ENCODE measurements at places on chromosomes 3 and 15.

- DNase-seq, result no peak
Measured at GRCh38 chr3:38006031-38006430, 15.4 kb downstream of the VILL start.

DNA sequence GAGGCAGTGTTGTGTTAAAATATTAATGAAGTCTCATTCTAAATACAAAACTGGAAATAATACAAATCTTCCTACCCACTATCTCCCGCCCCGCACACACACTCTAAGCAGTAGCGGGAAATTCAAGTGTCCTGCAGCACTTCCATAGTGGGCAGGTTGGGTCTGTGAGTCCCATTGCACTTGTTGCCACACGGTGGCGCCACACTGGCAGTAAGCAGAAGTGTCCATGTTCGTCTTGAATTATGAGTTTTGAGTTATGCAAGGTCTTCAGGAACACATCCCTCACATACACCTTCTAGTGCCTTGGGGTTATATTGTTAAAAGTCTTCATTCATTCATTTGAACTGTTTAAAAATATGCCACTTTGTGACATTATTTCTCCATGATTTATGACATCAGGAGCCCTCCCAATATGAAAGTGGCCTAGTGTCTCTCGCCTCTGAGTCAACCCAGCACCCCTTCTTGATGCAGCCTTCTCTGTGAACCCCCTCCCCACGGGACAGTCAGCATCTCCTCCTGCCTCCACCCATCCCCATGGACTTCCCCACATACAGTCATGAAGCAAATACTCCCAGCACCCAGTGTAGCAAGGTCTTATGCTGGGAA is 17.6 kb upstream of the CCDC174 start:
- peak; percentile 17 for DNase-seq

- DNase-seq, result no peak
Measured at GRCh38 chr3:185744997-185745843, 79.6 kb downstream of the IGF2BP2 start.

DNA sequence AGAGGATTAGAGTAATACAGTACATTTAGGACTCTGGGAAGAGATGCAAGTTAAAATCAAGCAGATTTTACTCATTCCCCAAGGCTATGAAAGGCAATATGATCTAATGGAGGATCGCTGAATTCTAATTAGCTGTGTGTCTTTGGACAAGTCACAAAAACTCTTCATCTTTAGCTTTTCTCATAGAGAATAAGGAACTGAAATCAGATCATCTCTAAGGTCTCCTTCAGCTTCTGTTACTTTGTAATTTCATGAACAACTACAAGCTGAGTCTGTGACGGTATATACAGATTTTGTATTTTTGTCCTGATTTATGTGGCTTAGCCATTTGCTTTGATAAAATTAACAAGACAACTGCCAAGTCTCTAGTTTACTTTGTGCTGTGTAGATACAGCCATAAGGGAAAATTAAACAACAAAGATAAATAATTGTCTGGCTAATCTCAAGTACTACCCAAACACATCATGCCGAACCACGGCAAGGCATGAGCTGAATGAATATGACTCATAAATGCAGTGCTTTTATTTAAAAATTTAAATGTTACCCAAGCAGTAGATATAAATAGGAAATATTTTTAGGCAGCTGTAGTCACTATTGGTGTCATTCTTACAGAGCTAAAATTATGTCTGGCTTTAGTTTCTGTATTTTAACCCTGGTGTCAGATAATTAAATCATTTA is 81.5 kb downstream of the GAP43 start:
- DNase-seq, result no peak

- no peak for DNase-seq
Measured at GRCh38 chr15:40841741-40842140, 2.1 kb upstream of the SPINT1 start.

DNA sequence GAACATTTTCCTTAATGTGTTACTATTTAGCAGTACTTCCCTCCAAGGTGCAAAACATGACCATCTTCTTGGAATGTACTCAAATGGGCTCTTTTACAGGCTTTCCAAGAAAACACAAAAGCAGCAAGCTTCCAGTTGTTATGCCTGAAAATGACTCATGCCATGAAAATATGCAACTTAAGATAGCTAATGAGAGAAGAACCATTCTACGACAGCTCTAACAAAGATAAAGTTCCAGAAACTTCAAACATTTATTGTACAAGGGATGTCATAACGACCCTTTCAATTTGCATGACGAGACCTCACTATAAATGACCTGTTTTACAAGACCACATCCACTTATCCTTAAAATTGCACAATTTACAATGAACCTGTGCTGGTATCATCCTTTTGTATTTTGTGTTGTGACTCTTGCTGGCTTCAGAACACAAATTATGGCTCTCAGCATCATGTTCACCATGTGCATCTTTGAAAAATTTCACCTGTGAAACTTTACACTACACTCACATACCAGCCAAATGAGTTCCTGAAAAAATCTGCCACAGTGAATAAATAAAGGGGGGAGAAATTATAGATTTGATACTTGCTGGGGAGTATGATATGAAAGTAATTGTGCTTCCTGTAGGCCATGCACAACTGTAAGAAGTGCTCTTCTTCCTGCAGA is 433.7 kb downstream of the MAGI1 start:
- no peak for DNase-seq

- DNase-seq, result no peak
Measured at GRCh38 chr15:33111041-33111451, 83.5 kb downstream of the FMN1 start.

GRCh38 chr3:40096661-40097111 is 212.8 kb upstream of the EIF1B start:
- no peak for DNase-seq

DNA sequence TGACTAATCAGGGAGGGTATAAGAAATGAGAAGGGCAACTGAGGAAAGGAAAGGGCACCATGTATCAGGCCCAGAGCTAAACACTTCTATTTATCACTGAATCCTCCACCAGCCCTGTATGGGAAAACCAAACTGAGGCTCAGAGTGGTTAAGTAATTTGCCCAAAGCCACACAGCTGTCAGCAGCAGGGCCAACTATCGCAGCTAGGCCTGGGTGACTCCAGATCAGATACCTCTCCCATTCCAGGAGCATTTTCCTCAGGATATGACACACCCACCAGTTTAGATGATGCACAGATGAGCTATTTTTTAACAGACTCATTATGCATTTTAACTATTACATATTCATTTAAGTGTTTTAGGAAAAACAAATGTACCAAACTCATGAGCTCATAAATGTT is 14.5 kb downstream of the NUP210 start:
- no peak for DNase-seq

DNA sequence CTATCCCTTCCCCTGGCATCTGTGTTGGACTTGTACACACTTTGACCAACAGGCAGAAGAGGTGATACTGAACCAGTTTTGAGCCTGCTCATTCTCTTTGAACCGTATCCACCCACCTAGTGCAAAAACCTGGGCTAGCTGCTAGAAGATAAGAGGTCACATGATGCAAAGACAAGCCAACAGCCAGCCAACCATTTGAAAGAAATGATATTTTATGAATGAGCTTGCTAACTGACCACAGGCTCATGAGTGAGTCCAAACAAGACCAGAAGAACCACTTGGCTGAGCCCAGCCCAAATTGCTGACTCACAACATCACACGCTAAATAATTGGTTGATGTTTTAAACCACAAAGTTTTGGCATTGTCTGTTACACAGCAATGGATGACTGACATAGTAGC is 74.0 kb upstream of the CTNNB1 start:
- no peak for DNase-seq

DNA sequence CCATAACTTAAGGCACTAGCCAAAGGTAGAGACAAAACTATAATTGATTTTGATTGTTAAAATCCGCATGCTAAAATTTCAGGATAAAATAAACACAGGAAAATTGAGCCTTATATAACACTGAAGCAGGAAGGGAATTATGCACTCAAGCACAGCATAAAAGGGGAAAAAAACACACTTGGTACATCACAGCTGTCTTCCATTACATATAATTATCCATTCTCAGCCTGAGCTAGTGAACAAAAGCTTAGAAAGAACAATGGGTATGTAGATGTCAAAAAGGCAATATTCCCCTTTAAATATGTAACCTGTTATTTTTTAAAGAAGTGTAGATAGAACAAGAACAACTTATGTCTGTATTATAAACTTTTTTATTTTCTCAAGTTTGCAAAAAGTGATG is 899.2 kb downstream of the ROBO1 start:
- no peak for DNase-seq

GRCh38 chr15:56587686-56588085 is 122.7 kb upstream of the MNS1 start:
- no peak for DNase-seq

GRCh38 chr3:13346481-13347389 is 73.4 kb downstream of the NUP210 start:
- DNase-seq, result peak; percentile 32

DNA sequence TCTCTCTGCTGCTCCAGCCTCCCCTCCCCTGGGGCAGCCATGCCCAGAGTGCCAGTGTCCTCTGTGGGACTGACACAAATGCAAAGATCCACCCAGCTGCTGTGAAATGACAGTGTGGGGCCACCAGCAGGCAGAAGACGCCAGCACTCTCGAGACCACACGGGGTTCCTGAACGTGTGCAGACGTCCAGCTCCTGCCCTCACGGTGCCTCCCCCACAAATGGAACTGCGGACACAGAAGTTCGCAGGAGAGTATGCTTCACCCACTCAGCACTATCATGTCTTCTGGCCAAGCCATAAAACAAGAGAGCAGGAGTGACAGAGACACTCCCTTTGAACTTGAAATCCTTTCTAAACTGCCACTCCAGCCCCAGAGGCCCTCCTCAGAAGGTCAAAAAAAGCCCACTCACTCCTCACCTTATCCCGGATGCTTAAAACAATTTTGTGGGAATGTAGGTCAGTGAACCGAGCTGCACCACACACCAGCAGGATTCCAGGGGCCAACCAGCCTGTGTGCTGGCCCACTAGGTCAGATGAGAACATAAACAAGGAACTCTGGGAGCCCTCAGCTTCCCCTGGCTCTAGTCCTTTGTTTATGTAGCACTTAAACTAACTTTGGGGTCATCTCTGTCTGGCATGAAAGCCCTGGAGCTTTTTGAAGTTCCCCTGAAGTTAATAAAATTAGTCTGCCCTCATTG is 112.6 kb downstream of the DNAJB8 start:
- DNase-seq, result no peak

GRCh38 chr3:134749802-134750553 is 45.1 kb upstream of the EPHB1 start:
- no peak for DNase-seq

- no peak for DNase-seq
Measured at GRCh38 chr3:103953796-103954195, 1412.9 kb upstream of the ALCAM start.

- DNase-seq, result no peak
Measured at GRCh38 chr3:149816311-149816710, 3.3 kb downstream of the RNF13 start.

GRCh38 chr3:2851361-2851760 is 258.8 kb downstream of the IL5RA start:
- no peak for DNase-seq

GRCh38 chr3:65936908-65937638 is 101.6 kb downstream of the MAGI1 start:
- DNase-seq, result no peak

- no peak for DNase-seq
Measured at GRCh38 chr3:140219291-140219690, 284.3 kb downstream of the CLSTN2 start.

DNA sequence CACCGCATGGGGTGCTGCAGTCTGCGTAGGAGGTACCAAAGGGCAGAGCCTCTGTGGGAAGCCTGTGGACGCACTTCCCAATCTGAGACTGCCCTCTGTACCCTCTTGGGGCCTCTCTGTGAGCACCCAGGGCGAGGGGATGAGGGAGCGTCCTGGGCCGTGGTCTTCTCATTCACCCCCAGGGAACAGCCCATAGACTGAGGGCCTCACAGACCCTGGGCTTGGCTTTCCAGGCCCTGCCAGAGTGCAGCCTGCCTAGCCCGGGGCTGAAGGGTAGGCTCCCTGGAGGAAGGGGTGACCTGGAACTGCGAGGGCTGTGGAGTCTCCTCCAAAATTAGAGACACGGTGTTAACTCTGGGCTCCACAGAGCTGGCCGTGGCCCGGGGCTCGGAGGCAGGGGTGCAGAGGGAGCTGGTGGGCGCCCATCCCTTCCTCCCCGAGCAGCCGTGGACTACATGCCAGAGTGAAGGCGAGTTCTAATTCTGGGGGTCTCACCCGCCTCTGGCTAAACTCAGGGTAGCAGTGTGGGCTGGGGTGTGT is 468 bp upstream of the SPTBN5 start:
- no peak for DNase-seq

- no peak for DNase-seq
Measured at GRCh38 chr3:43028678-43029490, 49.8 kb downstream of the GASK1A start.

GRCh38 chr15:90594301-90594738 is 64.6 kb downstream of the CRTC3 start:
- DNase-seq, result peak; percentile 84

DNA sequence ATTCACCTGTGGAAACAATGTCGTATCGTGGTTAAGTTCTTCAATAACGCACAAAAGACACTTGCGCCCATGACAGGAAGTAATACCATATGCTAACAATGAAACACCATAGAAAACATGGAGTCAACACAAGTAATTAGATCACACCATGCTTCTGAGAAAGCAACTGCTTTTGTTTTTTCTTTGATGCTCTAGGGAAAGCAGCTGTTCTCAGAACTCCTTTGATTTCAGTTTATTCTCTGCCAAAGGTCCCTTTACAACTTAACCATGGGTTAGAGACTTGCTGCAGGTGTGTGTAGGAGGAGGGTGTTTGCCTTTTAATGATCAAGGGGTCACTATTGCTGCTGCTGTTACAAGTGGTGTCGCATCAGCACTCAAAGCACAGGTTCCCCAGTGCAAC is 324.0 kb upstream of the SLCO3A1 start:
- no peak for DNase-seq

DNA sequence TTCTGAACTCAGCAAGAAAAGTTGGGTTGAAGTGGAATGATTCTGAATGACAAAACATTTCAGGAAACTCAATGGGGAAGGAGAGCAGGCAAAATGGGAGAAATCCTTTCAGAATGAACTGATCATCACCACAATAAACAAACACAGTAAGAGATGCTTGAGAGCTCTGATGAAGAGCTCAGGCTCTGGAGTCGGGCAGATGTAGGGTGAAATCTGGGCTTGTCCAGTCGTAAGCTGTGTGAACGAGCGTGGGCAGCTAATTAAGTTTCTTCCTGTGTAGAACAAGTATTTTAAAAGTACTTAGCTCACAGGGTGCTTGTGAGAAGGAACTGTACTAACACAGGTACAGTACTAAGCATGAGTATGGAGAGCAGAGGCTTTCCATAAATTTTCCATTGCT is 406.2 kb downstream of the FOXP1 start:
- DNase-seq, result no peak

DNA sequence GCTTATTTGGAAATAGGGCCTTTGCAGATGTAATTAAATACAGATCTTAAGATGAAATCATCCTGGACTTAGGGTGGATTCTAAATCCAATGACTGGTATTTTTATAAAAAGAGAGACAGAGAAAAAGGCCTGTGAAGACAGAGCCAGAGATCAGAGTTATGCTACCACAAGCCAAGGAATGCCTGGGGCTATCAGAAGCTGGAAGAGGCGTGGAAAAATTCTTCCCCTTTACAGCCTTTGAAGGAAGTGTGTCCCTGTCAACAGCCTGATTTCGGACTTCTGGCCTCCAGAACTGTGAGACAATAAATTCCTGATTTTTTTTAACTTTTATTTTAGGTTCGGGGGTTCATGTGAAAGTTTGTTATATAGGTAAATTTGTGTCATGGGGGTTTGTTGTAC is 154.1 kb upstream of the CADPS start:
- DNase-seq, result no peak
